ENCODE measurements at places on chromosomes 16 and 17.

- no peak for DNase-seq
These were observed 77.9 kb downstream of the CCT6B start for GRCh38 chr17:34883106-34884000.

DNA sequence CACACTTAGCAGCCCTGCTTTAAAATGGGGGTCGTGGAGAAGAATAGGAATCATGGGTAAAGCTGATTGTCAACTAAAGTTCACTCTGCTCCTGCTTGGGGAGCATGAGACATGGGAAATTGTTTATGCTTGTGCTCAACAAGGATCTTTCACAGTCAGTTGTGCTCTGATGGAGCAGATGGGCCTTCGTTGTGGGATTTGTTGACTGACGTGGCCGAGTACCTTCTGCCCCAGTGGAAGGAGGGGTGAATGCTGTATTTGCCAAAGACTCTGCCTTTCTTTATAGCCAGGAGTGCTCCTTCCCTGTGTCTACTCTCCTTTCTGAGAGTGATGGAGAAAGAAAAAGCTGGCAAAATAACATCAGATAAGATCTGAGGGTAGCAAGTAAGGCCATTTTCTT lies 11.4 kb downstream of the ARSG start:
- DNase-seq, result no peak

DNA sequence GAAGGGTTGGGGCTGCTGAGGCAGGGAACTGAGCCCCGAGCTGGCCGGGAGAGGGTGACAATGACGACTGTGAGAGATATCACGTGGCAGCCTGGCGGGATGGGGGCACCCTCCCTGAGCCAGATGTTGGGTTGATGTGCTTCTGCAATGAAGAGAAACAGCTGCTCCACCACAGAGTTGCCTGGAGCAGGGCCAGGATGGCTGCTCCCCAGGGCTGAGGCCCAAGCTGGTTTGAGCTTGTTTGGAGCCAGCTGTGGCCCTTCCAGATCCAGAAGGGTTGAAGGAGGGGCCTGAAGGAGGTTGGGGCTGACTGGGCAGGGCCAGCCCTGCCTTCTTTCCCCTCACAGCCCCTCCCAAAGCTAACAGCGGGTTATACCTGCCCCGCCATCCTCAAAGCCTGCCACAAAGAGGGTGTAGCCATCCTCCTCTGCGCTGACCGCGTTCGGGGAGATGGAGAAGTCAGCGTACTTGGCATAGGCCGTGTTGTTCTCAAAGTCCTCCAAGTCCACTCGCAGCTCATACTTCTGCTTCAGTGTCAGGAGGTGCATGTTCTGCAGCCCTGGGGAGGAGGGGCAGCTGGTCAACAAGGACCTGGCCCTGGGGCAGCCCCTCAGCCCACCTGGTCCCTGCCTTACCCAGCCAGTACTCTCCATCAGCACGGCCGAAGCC lies 2.1 kb downstream of the MFAP4 start:
- DNase-seq, result no peak

- no peak for DNase-seq
These were observed 42.4 kb downstream of the C16orf95 start for GRCh38 chr16:87274794-87275193.

- DNase-seq, result no peak
These were observed 121.8 kb upstream of the MED13 start for GRCh38 chr17:62186841-62187240.

- DNase-seq, result no peak
These were observed 14.7 kb downstream of the PMM2 start for GRCh38 chr16:8812162-8812843.

GRCh38 chr16:57725554-57725953 lies 10.0 kb upstream of the KATNB1 start:
- DNase-seq, result no peak

DNA sequence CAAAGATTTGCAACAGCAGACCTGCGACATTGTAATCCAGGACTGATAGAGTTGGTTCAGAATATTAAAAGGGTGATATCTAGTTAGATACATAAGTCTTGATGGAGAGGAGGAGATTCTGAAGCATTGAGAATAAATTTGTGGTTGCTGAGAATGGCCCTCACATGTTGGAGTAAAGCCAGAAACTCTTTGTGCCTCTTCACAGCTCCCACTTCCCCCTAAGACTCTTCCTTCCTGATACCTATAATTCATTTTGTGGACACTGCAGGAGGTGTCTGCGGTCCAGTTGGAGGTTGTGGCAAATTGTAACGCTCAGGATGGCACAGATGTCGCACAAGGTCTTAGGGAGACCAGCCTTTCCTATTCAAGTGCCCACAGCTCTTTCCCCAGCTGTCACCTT lies 17.5 kb downstream of the WWOX start:
- no peak for DNase-seq

- no peak for DNase-seq
These were observed 780.2 kb upstream of the CA10 start for GRCh38 chr17:52938623-52939230.

GRCh38 chr17:45889579-45889978 lies 4.8 kb upstream of the MAPT start:
- no peak for DNase-seq

DNA sequence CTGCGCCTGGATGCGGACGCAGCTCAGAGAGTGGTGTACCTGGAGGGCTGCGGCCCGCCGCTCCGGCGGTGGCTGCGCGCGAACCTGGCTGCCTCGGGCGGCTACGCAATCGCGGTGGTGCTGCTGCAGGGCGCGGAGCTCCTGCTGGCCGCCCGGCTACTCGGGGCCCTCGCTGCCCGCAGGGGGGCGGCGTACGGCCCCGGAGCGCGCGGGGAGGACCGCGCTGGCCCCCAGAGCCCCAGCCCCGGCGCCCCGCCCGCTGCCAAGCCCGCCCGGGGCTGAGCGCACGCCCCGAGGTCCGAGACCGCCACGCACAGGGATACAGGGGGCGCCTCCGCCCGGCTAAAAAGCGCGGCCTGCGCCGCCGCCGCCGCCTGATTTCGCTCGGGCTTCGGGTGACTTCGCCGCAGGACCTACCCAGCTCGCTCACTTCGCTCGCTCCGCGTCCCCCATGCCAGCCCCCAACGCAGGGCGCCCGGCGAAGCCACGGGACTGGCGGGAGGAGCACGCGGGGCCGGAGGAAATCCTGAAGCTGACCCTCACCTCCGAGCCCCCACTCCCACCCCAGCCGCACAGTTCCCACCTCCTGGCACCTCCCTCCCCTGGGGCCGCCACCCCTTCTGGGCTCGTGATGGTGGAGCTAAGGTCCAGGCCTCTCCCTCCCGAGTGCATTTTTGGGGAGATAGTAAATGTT lies 8.2 kb downstream of the PDE6G start:
- no peak for DNase-seq

DNA sequence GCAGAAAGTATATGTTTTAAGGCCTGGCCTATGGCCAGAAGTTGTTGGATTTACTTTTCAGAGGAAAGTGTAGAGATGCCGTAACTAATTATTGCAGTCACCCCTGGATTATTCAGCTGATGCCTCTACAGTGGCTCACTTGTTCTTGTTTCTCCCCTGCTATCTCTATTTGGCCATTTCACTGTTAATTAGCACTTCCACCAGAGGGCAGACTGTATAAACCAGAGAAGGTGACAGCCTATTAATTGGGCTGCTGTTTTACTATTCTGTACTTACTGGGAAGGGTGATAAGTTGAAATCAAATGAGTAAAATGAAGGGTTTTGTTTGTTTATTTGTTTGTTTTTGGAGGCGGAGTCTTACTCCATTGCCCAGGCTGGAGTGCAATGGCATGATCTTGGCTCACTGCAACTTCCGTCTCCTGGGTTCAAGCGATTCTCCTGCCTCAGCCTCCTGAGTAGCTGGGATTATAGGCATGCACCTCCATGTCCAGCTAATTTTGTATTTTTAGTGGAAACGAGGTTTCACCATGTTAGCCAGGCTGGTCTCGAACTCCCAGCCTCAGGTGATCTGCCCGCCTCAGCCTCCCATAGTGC lies 66.0 kb downstream of the CDK12 start:
- no peak for DNase-seq

GRCh38 chr16:67781565-67781921 lies 24.8 kb downstream of the RANBP10 start:
- no peak for DNase-seq

DNA sequence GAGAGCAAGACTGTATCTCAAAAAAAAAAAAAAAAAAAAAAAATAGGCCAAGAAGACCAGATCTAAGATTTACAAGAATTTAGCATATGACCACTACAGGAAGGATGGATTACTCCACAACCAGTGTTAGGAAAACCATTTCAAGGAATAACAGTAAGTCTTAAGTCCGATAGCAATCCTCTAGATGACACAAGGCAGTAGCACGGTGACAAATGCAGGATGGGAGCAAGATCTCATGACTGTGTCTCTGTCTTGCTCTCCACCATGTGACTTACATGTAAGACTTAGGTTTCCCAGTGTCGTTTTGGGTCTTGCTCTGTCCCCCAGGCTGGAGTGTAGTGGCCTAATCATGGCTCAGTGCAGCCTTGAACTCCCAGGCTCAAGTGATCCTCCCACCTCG lies 27.8 kb downstream of the C16orf96 start:
- no peak for DNase-seq

GRCh38 chr17:77208856-77209255 lies 68.1 kb downstream of the SEC14L1 start:
- DNase-seq, result no peak

DNA sequence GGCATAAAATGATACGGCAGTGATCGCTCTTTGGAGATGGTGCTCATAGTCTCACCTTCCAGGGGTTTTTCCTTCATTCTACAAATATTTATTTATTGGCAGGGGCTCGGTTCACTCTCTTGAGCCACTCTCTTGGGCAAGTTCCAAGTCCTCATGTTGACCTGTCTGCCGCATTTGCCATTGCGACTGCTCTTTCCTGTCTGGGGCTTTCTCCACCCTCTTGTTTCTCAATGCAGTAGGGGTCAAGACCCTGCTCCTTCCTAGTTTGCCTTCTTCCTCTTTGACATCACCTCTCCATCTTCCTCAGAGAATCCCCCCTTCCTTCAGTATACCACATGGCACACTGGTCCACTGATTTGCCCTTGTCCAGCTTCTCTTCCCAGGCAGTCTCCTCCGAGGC lies 21.9 kb upstream of the LRRC75A start:
- no peak for DNase-seq

DNA sequence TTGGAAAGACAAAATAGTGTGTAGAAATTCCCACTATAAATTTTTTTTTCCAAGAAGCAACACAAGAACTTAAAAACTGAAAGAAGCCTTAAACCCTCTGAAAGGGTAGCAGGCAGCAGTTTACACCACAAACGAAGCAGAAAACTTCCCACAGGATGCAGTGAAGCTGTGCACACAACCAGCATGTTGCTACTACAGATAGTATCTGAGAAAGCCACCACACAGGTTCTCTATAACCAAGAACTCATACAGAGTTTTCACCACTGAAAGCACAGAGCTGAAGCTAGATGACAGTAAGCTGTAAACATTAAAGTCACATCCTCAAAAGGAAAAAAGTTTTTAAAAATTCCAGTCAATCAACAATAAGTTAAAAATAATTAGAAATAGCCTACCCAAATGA lies 333.6 kb upstream of the MON1B start:
- no peak for DNase-seq

DNA sequence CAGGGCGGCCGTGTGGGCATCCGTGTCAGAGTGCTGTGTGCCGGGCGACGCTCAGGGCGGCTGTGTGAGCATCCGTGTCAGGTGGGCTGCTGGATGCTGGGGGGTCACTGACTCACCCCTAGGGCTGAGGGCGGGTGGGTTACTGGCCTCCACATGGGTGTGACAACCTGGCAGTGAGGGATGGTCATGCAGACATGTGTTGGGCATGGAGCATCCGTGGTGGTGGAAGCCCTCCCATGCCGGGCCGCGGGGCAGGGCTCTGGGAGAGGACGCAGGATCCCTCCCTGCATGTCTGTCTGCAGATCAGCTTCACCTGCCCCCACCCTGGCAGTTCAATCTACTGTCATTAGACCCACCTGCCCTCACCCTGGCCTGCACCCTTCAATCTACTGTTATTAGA lies 56.3 kb downstream of the METRNL start:
- DNase-seq, result no peak

DNA sequence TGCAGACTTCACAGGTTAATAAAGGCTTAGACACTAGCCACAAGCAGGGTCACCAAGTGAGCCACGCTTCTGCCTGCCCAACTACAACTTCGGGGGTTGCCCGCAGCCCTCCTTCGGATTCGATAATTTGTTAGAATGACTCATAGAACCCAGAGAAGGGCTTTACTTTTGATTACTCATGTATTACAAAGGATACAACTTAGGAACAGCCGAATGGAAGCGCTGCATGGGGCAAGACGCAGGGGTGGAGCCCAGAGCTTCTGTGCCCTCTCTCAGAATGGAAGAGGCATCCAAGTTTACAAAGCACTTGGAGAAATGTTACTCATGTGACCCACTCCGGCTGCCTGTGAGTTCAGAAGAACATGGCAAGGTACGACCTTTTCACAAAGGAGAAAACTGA lies 7.5 kb upstream of the CDH5 start:
- DNase-seq, result no peak

- no peak for DNase-seq
These were observed 893 bp downstream of the HCFC1R1 start for GRCh38 chr16:3022684-3023414.
